ENCODE measurements at places on chromosomes 13 and 19.

GRCh38 chr19:2608602-2608922 is 93.9 kb downstream of the GNG7 start:
- DNase-seq: no peak

- DNase-seq: no peak
Observed at GRCh38 chr13:88005188-88005587, 334.0 kb downstream of the SLITRK5 start.

DNA sequence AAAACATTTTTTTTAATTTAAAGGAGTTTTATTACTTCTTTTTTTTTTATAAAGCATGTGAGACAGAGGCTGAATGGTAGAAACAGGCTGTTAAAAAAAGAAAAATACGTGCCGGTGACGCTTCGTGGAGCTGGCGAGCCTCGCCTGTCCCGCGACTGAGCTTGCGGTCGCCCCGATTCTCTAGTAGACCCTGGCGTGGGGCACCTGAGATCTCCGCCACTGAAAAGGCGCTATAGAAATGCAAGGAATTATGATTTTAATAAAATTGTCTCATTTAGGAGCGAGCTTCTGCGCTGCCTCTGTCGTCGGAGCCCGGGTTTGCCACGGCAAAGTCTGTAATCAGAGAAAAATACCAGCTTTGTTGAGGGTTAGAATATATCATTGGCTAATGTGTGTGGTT is 18.4 kb downstream of the NFIX start:
- no peak for DNase-seq

GRCh38 chr19:47490031-47490430 is 6.0 kb upstream of the KPTN start:
- no peak for DNase-seq

DNA sequence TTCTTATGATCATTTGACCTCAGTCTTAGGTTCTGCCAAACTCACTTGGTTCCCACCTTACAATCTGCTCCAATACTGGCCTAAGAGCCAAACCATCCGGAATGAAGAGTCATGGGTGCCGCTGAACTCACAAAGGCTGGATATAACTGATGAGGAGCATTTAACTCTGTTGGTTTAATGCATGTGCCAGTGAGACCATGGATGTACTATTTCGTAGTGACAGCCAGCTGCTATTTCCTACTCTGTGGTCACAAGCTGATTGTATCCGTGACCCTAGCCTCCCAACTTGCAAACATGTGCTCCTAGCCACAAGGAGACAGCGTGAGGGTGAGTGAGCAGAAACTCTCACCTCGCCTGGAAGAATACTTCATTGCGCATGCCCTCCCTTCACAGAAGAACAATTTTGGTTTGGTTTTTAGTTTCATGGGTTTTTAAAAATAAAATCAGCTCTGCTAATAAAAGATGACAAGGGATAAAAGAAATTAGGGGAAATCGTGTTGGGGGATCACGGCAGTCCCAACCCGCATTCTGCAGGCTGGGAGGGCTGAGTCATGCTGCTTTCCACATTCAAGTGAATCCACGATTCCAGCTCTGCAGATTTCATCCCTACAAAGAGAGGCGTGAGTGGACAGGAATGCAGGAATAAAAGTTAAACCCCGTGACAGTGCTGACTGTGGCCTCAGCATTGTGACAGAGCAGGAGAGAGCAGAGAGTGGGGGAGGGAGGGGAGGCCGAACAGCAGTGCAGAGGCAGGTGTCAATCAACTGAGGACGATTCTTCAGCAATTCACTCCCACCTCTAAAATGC is 66.8 kb upstream of the RAP2A start:
- no peak for DNase-seq

GRCh38 chr13:111958612-111959395 is 108.1 kb upstream of the SOX1 start:
- no peak for DNase-seq

- DNase-seq: no peak
Observed at GRCh38 chr13:111909971-111910671, 156.8 kb upstream of the SOX1 start.

- no peak for DNase-seq
Observed at GRCh38 chr13:48857576-48857975, 118.1 kb upstream of the FNDC3A start.

DNA sequence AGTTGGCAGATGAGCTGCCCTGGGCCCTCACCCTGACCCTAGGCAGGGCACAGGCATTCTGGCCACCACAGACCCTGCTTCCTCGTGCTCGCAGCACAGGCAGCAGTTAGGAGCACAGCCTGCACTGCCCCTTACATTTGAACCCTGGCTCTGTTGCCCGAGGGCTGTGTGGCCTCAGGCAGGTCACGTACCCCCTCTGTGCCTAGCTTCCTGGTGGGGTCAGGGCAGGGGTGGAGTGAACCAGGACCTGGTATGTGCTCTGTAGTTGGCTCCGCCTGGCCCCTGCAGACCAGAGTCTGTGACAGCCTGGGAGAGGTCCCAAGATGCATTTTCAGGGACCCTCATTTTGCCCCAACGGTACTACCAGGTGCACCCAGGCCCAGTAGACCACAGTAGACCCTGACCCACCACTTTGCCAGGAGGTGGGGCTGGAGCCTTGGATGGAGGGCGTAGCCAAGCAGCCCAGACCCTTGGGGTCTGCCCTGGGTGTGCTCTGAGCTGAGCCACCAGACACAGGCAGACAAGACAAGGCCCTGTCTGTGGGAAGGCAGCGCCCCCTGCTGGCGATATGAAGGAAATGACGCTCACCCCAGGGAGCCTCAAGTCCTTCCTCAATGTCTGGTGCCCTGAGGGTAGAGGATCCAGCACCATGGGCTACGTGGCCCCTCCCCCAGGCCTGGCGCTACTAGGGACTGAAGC is 9.1 kb downstream of the LYL1 start:
- DNase-seq: peak; percentile 73

GRCh38 chr19:38662537-38663155 is 15.2 kb downstream of the ACTN4 start:
- no peak for DNase-seq

DNA sequence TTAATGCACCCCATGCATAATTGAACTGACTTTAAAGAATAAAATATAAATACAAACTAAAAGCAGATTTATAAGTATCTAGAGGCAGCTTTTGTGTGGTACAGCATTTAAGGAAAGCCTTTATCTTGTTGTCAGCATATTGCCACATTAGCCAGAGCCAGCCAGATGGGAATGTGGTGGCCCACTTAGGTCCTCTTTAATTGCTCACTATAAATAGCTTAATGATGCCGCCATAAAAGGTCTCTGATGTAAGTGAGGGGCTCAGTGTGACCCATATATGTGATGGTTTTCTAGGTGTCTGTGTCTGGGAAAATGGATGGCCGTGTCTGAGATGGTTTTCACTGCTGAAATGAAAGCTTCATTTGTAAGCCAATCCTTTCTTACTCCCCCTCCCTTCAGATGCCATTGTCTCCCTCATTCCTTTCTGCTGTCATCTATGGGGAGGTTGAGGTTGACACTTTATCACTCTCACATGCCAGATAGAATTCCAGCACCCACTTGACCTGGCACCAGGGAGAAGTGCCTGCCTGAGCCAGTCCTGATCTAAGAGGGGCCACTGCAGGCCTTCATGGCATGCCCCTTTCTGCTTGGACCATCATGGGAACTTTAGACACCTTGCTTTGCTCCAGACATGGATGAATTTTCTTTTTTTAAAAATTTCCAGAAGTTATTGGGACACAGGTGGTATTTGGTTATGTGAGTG is 135.3 kb downstream of the MTUS2 start:
- DNase-seq: no peak

- no peak for DNase-seq
Observed at GRCh38 chr13:95463531-95463930, 89.0 kb upstream of the CLDN10 start.

- no peak for DNase-seq
Observed at GRCh38 chr19:1286487-1287353, 1.0 kb downstream of the EFNA2 start.

DNA sequence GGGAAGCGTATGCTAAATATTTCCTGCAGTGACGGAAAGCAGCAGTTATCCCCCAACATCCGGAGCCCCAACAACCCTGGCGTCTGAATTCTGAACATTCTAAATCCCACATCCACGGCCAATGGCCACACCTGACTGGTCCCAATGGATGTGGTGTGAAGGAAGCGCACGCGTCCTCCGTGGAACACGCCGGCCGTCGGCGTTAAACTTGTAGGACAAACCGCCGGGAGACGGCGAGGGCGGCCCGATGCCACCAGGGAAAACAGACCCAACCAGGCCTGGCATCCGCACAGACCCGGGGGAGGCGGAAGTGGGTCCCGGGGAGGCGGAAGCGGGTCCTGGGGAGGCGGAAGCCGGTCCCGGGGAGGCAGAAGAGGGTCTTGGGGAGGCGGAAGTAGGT is 3.2 kb downstream of the SHC2 start:
- DNase-seq: no peak

GRCh38 chr13:51058461-51059167 is 52.5 kb downstream of the C13orf42 start:
- no peak for DNase-seq

DNA sequence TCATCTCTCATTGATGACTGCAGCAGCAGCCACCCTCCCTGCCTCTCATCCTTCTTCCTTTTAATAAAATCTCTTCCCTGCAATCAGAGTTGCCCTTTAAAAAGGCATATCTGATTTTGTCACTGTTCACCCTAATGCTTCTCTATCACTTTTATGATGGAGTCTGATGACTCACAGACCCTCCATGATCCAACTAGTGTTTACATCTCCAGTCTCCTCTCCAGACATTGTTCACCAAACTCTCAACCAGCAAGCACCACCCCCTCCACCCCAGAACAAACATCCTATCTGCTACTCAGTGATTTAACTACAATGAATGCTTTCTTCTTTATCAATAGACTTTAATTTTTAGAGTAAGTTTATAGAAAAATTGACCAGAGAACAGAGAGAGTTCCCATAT is 59.5 kb downstream of the TNFSF11 start:
- DNase-seq: no peak

DNA sequence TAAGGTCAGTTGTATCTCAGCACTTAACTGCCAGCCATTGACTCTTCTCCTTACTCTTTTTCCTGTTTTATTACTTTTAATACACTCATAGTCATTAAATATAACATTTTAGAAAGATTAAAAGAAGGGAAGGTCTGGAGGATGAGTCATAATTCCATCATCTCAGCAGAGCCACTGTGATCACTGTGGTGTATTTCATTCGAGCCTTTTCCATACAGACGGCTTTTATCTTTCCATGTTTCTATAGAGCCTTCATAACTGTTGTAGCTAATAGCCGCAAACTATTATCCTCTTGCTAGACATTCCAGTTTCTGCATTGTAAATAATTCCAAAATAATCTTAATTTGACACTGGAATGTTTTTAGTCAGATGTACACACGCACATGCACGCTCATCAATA is 4.7 kb upstream of the FLT1 start:
- no peak for DNase-seq

All from activated CD4-positive, alpha-beta T cell treated with anti-CD3 and anti-CD28 coated beads for 4 hours (primary cell).